Upper lobe of right lung (tissue), 1 donor: ENCODE measurements at places on chromosomes 7 and 10. TPM values are rescaled to one million over a fixed set of nuclear protein-coding genes. Genes with fewer than 3 reads are reported as not detected.

- no peak for DNase-seq
These were observed 189.8 kb downstream of the HECW1 start for GRCh38 chr7:43302211-43302711.

C10orf67 gene
- total RNA-seq, result 1.6 TPM

DNA sequence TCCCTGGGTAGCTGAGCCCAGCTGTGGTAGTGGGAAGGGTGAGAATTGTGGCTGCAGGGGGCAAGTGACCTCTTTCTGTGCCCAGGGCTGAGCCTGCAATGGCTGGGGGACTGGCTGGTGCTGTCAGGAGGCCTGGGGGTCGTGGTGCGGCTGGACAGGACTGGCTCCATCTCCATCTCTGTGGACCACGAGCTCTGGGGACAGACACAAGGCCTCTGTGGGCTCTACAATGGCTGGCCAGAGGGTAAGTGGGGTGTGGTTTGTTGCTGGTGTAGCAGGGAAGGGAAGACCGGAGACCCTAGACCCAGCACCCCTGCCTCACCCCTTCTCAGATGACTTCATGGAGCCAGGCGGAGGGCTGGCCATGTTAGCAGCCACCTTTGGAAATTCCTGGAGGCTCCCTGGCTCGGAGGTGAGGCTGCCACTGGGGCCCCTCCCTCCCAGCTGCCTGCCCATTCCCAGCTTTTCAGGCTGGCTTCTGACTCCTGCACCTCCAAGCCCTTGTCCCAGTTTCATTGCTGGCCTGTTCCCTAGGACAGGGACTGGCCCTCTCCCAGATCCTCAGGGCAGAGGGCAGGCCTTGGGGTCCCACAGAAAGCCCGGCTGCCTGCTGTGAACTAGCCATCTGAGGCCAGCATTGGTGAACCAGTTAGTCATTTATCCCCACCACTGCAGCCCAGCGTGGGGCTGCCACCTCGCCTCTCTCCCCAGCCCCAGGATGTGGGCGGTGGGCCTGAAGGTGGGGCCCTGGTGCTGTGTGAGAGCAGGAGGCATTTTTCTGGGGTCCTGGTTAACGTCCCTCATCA is 5.5 kb upstream of the ZNF467 start:
- DNase-seq, result peak; percentile 54

- DNase-seq, result no peak
These were observed 9.2 kb downstream of the CPSF4 start for GRCh38 chr7:99447943-99448342.

DNA sequence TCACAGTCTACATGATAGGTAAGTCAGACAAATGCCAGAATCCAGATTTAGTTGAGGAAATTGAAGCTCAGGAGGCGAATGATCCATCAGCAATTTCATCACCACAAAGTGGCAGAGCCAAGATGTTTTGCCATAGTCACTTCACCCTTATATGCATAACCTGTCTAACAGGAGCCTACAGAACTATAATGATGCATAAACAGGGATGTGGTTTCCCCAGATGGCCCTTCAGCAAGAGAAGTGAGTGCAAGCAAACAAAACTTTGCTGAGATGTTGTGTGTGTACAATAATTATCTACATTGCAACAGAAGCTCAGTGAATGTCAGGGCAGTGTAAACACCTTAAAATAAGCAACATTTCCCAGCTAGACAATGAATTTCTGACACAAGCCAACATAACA is 28.6 kb downstream of the PON3 start:
- no peak for DNase-seq

- no peak for DNase-seq
These were observed 52.6 kb downstream of the PFKP start for GRCh38 chr10:3119796-3120459.

SKIDA1 gene
- total RNA-seq, result 0.69 TPM

DNA sequence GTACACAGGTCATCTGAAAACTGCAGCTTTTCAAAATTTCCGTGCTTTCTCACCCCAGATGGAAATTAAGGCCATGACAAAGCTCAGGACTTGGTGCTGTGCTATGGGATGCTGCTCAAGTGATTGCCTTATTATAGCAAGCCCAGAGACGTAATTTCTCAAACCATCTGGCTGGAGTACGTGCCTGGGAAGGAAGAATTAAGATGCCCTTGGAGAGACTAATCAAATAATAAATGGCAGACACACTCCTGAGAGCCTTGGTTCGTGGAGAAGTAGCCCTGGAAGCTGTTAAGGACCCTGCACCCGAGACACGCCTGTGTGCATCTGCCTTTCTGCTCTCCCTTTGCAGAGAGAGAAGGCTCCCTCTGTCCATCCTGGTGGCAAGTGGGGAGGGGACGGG is 38.3 kb upstream of the PRLHR start:
- DNase-seq, result no peak

DNA sequence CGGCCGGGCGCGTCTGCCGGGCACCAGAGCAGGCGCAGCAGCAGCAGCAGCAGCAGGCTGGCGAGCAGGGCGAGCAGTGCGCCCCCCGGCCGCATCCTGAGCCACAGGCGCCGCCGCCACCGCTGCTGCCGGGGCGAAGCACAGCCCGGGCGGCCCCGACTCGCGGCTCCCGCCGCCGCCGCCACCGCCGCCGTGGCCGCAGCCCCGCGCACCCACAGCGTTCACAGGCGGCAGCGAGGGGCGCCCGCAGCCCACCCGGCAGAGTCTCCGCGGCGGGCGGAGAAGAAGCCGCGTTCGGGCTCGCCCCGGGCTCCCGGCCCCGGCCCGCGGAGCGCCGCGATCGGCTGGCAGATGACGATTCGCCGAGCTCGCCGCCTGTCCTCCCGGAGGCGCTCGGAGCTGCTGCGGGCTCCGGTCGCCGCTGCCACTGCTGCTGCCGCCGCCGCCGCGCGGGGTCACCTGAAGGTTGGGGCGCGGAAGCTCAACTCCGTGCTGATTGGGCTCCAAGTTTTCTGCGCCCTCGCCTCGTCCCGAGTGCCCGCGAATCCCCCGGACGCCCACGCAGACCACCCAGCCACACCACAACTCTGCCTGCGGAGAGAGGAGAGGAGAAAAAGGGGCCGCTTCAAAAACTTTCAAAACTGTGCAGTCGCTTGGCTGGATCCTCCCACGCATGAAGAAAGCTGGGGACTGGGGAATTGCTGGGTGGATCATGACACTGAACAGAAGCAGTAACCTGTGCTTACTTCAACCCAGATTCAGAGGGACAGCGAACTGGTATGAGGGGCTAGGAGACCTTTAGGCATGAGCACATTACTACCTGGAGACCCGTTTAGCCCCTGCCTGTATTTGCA is at the start of gene ST8SIA6:
Gene ST8SIA6, minus strand, starts transcription at position 435 of the 854 bp plus-strand sequence. Its CDS starts 340 bp downstream, at position 95.
- peak; percentile 73 for DNase-seq
